Fibroblast of villous mesenchyme (primary cell): ENCODE measurements at places on chromosomes 7 and 10.

- DNase-seq, result no peak
These were observed 21.9 kb upstream of the SEMA3A start for GRCh38 chr7:84216472-84216871.

DNA sequence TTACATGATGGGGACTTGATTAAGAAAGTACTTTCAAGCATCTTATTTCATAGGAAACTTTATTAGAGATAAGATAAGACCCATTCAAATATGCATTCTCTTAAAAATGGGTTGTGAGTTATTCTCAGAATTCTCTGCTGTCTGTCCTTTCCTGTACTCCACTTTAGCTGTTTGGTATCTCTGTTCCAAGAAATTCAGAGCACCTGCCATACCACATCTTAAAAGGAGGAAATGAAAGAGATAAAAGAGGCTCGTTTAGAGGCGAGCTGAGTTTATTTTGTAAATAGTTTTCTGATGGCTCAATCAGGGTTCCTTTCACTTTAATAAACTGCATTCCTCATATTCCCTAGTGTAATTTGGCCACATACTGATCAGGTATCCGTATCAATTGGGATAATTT lies 87.2 kb downstream of the MDFIC start:
- peak; percentile 47 for DNase-seq

GRCh38 chr10:76251841-76252671 lies 820.6 kb downstream of the LRMDA start:
- DNase-seq, result peak; percentile 100

- DNase-seq, result no peak
These were observed 1152.0 kb downstream of the SORCS3 start for GRCh38 chr10:105793071-105793470.

DNA sequence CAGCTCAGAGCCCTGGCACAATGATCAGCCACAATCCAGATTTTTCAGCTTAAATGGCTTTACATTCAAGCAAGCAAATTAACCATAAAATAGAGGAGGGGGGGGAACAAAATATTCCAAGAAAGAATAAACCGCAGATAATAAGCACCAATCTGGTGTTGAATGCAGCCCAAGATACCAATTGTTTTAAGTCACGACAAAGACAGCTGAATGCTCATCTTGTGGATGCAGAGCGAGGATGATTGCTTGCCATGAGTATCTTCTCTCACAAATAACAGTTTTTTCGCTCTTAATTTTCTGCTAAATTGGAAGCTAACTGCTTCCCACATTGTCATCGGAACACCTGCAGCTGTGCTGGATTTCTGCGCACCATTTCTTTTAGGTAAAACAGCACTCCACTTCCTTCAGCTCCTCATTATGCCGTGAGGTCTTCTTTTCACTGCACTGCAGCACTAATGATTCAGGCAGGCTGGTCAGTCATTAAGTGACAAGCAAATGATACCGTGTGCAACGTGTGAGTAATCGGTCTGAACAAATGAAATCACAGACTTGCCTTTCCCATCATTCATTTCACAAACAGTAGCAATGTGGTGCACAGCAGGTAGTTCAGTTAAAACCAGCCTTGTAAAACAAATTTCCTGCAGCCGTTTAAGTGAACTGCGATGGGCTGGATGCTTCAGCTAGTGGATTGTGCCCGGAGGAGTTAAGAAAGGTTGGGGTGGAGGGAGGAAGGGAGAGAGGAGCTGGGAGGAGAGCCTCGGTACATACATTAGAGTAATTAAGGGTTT lies 106.4 kb upstream of the CDCA7L start:
- DNase-seq, result no peak

DNA sequence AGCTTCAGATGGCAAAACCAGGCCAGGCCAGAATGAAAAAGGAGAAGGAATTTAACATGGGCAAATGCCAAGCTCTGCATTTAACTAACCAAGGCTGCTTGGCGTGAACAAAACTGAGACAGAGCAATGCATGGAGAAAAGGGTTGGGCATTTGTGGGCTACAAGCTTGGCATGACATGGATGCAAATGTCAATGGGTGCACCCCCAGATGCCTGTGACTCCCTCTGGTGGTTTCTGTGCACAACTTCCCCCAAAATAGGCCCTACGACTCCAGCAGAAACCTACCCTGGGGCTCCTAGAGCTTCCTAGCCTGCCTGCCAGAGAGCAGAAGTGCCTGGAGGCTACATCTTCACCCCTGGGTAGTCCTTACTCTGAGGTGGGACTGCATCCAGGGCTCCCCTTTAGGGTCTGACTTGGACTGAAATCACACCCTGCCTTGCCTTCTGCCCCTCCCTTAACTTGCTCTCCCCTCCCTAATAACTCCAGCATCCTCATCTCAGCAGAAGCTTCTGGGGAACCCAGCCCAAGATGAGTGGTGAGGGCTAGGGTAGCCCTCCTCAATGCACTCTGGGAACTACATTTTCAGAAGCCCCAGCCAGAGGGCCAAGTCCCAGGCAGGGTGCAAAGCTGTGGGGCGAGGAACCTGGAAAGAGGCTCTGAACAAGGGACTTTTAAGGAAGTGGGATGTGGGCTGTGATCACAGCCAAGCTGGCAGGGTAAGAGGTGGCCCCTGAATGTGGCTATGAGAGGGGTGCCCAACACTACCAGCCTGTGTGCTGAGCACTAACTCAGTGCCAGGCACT lies 11.3 kb downstream of the GPRIN2 start:
- no peak for DNase-seq

- DNase-seq, result no peak
These were observed 125.7 kb downstream of the OAT start for GRCh38 chr10:124292911-124293615.

DNA sequence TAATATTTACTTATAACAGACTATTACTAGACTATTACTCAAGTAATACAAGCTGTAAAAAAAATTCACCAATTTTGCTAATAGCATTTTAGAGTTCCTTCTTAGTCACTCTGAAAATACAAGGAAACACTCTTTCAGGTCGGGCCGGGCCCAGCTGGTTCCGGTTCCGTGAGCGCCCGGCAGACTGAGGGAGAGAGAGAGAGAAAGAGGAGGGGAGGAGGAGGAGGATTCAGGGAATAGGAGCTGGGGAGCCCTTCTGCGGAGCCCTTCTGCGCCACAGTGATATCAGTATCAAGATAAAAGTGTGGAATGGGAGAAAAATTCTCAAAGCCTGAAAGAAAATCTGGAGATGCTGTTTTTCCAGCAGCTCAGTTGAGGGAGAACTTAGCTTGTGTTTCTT lies 30.5 kb upstream of the BHLHA15 start:
- DNase-seq, result no peak

DNA sequence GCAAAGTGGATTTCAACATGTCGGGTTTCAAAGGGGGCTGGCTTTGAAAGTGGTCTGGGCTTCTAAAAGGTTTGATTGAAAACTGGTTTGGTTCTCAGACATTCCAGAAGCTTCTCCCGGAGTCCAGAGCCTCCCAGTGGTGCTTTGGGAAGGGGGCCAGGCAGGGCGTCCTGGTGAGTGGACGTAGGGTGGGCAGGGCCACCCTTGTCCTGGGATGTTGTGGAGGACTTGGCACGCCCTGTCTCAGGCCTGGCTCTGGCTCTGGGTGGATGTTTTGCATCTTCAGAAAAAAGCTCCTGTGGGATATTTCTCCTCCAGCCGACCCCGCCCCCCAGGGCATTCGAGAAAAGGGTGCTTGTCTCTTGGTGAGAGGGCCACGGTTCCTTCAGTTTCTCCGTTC lies 31.2 kb downstream of the GRIFIN start:
- DNase-seq, result peak; percentile 7

DNA sequence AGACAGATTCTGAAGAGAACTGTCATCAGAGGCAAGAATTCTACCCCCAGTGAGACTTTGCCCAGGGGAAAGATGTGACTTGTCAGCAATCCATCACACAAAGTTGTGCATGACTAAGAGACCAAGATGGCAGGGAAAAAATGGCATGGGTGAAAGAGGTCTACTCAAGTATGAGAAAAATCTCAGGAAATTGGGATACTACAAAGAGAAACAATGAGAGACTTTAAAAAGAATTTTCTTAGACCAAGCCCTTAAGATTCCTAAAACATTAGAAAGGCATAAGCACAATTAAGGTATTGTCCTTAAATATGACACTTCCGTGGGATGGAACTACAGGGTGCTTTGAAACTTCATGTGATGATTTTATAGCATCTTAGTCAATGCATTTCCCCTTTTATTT lies 45.6 kb upstream of the PDE1C start:
- no peak for DNase-seq

- peak; percentile 17 for DNase-seq
These were observed 27.5 kb downstream of the MAD1L1 start for GRCh38 chr7:2205036-2205780.

GRCh38 chr10:91684841-91685240 lies 52.0 kb upstream of the PPP1R3C start:
- DNase-seq, result no peak

DNA sequence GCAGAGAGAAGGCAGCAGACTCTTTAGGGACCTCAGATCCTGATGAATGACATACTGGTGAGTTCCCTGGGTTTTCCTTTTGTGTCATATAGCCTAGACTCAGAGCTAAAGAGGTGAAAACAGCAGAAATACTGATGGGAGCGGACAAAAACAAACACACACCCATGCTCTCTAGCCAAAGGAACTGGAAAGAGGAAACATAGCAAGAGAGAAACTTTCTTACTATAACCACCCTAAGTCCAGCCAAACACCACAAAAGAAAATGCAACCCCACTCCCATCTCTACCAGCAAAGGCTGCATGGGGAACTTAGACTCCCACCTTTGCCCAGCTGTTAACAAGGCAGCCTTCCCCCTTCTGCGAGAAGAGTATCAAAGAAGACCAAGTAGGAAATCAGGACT lies 16.3 kb downstream of the GSAP start:
- no peak for DNase-seq

DNA sequence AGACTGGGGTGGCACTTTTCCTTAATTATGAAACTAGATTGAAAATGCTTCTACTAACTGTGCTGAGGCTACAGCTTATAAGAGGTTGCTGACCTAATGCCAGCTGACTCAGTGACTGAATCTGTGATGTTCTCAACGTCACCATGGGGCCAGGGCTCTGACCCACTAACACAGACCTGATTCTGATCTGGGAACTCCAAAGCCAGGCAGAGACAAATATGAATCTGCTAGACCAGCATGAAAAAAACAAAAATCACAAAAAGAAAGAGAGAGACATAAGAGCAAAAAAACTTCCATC lies 16.1 kb downstream of the USP6NL start:
- peak; percentile 69 for DNase-seq

GRCh38 chr7:153430931-153431330 lies 621.3 kb upstream of the DPP6 start:
- no peak for DNase-seq

- DNase-seq, result no peak
These were observed 115.2 kb downstream of the ZNF37A start for GRCh38 chr10:38209332-38209731.

- DNase-seq, result peak; percentile 88
These were observed 29.4 kb downstream of the CHST15 start for GRCh38 chr10:124063750-124064603.

- DNase-seq, result peak; percentile 87
These were observed 428 bp upstream of the MCMBP start for GRCh38 chr10:119872860-119873681.

DNA sequence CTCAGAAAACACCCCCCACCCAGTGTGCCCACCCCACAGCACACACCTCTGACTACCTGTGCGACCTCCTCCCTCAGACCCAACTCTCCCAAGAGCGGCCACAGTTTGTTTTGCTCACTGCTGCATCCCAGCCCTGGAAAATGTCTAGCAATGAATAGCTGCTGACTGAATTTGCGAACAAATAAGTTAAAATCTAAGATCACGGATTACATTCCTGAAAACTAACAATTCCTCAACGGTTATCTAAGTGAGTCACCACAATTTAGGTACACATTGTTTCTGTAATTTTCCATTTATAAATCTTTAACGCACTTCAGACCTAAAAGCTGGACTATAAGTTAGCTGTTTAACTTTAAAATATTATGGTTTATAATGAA lies 235.2 kb downstream of the ZMYND11 start:
- DNase-seq, result peak; percentile 55

- DNase-seq, result no peak
These were observed 44.6 kb upstream of the CFAP46 start for GRCh38 chr10:132986978-132987377.

DNA sequence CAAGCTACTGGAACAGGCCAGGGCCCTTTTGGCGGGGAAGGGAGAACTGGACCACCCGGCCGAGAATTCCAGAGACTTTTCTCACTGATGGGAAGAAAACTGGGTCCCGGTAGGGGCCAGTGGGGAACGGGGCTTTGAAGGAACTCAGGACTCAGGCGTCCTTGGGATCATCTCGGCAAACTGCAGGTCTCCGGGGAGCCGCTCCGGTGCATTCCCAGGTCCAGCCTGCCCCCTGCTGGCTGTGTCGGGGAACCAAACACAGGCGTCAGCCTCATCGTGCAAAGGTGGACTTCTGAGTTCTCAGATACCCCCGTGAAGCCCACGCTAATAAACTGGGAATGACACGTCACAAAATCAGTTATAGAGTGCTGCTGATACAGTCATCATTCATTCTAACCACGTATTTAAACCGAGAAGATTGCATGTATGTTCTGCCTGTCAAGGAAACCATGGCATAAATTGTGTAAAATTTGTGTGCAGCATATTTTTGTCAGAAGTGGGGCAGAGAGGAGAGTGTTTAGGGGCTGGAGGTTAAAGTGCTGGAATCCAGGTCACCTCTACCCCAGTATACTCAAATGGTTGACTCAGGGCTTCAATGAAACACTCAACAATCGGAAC lies 76.1 kb upstream of the CPXM2 start:
- peak; percentile 45 for DNase-seq

DNA sequence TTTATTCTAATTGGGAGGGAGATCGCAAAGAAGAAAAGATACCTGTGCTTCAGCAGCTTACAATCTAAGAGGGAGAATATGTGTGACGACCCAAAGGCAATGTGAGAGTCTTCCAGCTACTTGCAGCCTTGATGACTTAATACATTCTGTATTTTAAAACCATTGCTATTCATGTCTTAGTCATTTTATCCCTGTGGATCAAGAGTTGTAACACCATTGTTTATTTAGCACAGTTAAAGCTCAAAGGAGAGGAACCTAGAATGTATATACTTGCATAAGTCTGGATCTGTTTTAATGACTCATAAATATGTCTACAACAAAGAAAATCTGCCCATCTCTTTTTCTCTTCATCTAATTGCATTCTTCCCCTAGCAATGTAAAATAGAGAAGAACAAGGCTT lies 117.9 kb upstream of the DLX6 start:
- DNase-seq, result no peak

- peak; percentile 72 for DNase-seq
These were observed 3.4 kb downstream of the PDGFA start for GRCh38 chr7:516216-516605.

DNA sequence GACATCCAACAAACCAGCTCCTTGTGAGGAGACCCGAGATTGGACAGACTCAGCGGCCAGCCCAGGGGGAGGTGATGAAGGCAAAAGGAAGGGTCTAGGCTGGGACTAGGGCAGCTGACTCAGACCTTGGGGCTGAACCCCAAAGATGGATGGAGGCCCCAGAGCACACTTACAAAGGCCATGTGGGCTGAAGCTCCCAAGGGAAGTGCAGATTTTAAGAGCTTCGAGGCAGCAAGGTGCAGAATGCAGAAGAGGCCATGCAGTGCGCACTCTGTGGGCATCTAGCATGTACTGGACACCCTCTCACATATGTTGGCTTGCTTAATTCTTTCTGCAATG lies 11.8 kb downstream of the WDFY4 start:
- DNase-seq, result no peak

GRCh38 chr10:72080042-72080975 lies 8.0 kb downstream of the SPOCK2 start:
- DNase-seq, result no peak

- DNase-seq, result no peak
These were observed 31.2 kb downstream of the ABLIM1 start for GRCh38 chr10:114626841-114627240.
